ENCODE measurements at places on chromosomes 7 and 10. TPM values are rescaled to one million over a fixed set of nuclear protein-coding genes. Genes with fewer than 3 reads are reported as not detected.

Gene CTAGE4
- not detected for total RNA-seq

Gene ACSM6
- not detected for total RNA-seq

Gene LRRC18
- not detected for total RNA-seq

Gene TLX1
- total RNA-seq = not detected

Gene LIPK
- total RNA-seq = not detected

Gene CXCL12
- total RNA-seq = not detected

Gene CUZD1
- 1.8 TPM for total RNA-seq

Gene CLRN3
- total RNA-seq = not detected

Gene UPK3B
- total RNA-seq = 20.7 TPM

Gene CPA4
- 6.8 TPM for total RNA-seq

Gene ZFAND2A
- 53.6 TPM for total RNA-seq

Gene FOXI2
- total RNA-seq = not detected

Gene CSGALNACT2
- total RNA-seq = 18.1 TPM

Gene ACSL5
- 0.32 TPM for total RNA-seq

Gene PRKCQ
- total RNA-seq = 4.3 TPM

Gene SLC25A13
- total RNA-seq = 36.6 TPM

Gene COL13A1
- 0.33 TPM for total RNA-seq

Gene EPHA1
- total RNA-seq = not detected

Gene HMX2
- total RNA-seq = 0.15 TPM

Gene NPFFR1
- total RNA-seq = not detected

Gene TAS2R5
- total RNA-seq = 0.50 TPM

Gene MSMB
- not detected for total RNA-seq

Gene HERPUD2
- 19.9 TPM for total RNA-seq

Gene PSD
- total RNA-seq = 0.43 TPM

Gene TIAL1
- total RNA-seq = 92.5 TPM

Gene UPK3BL2
- 1.9 TPM for total RNA-seq

Gene CABCOCO1
- total RNA-seq = 0.40 TPM

All from A549 treated with RU486 at 1 μM for 4 hours (cell line).